LHCN-M2 (cell line): ENCODE measurements at places on chromosomes 5 and 9. TPM values are rescaled to one million over a fixed set of nuclear protein-coding genes. Genes with fewer than 3 reads are reported as not detected.

PCDHGC5 gene
- 1.7 and 2.0 TPM in 2 replicates for total RNA-seq

PTPN3 gene
- 0.29 and 0.38 TPM in 2 replicates for total RNA-seq

SPINK4 gene
- total RNA-seq, result not detected in 2 replicates

GMCL2 gene
- total RNA-seq, result not detected in 2 replicates

PDE6A gene
- total RNA-seq, result 0.58 and 1.1 TPM in 2 replicates

QRFP gene
- total RNA-seq, result not detected in 2 replicates

OR13J1 gene
- not detected in 2 replicates for total RNA-seq

TAF1L gene
- total RNA-seq, result not detected in 2 replicates

EGFLAM gene
- total RNA-seq, result 22.4 and 27.1 TPM in 2 replicates

IL9 gene
- total RNA-seq, result not detected in 2 replicates

SSBP2 gene
- 21.8 and 27.2 TPM in 2 replicates for total RNA-seq

RICTOR gene
- 11.7 and 17.3 TPM in 2 replicates for total RNA-seq

PCDHB6 gene
- total RNA-seq, result 0.34 and 0.38 TPM in 2 replicates

TSSK1B gene
- 0.06 and 0.52 TPM in 2 replicates for total RNA-seq

TMEM215 gene
- total RNA-seq, result not detected in 2 replicates

PCDHA10 gene
- total RNA-seq, result not detected in 2 replicates

CREB3 gene
- 87.9 and 108 TPM in 2 replicates for total RNA-seq

GARIN3 gene
- total RNA-seq, result not detected in 2 replicates

COL27A1 gene
- total RNA-seq, result 6.7 and 11.4 TPM in 2 replicates

ZBTB26 gene
- total RNA-seq, result 2.1 and 4.2 TPM in 2 replicates

KLHL3 gene
- total RNA-seq, result 0.19 and 0.34 TPM in 2 replicates

ADAMTS2 gene
- total RNA-seq, result 20.7 and 24.1 TPM in 2 replicates

SLC45A2 gene
- 0.19 TPM in 1 of 2 replicates, not detected in the other for total RNA-seq

AGGF1 gene
- 25.8 and 33.1 TPM in 2 replicates for total RNA-seq

SOHLH1 gene
- not detected in 2 replicates for total RNA-seq

TMEM171 gene
- total RNA-seq, result 62.6 and 65.9 TPM in 2 replicates

SHOC1 gene
- total RNA-seq, result 0.26 TPM in 1 of 2 replicates, not detected in the other

MSX2 gene
- 4.0 and 4.9 TPM in 2 replicates for total RNA-seq

FBXL7 gene
- total RNA-seq, result 6.2 and 7.6 TPM in 2 replicates

SLC6A7 gene
- not detected in 2 replicates for total RNA-seq

FOXD4L3 gene
- total RNA-seq, result not detected in 2 replicates

RNF145 gene
- 43.7 and 44.4 TPM in 2 replicates for total RNA-seq

TLX3 gene
- total RNA-seq, result not detected in 2 replicates

NR4A3 gene
- total RNA-seq, result 0.06 and 0.19 TPM in 2 replicates
